ENCODE measurements at places on chromosomes 2 and 18.

- DNase-seq: no peak
These were observed 13.3 kb upstream of the POLE4 start for GRCh38 chr2:74944987-74945787.

- no peak for DNase-seq
These were observed 19.5 kb downstream of the RALBP1 start for GRCh38 chr18:9494778-9495331.

DNA sequence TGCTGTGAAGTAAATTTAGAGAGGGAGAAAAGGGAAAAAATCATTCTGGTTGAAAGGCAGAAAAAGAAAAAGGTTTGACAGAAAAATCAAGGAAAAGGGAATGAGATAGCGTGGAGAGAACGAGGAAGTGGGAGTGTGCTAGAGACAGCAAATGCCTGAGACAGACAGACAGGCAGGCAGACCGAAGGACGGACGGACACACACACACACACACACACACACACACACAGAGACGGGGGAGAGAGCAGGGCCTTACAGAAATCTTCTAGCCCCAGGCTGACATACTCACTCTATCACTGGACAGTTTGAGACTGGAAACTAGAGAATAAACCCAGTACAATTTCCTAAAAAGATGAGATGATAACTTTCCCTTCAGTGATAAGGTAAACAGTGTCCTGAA, 238.4 kb downstream of the ZNF521 start:
- DNase-seq: no peak

DNA sequence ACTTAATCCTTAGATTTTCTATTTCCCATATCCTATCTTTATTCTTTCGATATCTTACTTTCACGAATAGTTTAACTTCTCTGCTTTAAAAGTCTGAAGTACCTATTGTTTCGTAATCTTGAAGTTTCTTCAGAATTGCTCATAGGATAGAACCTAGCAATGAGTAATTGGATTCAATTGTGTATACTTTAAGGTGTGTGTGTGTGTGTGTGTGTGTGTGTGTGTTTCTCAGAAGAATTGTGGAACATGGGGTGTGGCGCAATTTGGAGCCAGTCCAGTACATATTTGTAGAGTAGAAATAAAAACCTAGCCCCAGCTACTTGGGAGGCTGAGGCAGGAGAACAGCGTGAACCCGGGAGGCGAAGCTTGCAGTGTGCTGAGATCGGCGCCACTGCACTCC, 897.6 kb downstream of the BCL11A start:
- no peak for DNase-seq

GRCh38 chr18:73742957-73743356, 404.7 kb downstream of the FBXO15 start:
- DNase-seq: no peak

DNA sequence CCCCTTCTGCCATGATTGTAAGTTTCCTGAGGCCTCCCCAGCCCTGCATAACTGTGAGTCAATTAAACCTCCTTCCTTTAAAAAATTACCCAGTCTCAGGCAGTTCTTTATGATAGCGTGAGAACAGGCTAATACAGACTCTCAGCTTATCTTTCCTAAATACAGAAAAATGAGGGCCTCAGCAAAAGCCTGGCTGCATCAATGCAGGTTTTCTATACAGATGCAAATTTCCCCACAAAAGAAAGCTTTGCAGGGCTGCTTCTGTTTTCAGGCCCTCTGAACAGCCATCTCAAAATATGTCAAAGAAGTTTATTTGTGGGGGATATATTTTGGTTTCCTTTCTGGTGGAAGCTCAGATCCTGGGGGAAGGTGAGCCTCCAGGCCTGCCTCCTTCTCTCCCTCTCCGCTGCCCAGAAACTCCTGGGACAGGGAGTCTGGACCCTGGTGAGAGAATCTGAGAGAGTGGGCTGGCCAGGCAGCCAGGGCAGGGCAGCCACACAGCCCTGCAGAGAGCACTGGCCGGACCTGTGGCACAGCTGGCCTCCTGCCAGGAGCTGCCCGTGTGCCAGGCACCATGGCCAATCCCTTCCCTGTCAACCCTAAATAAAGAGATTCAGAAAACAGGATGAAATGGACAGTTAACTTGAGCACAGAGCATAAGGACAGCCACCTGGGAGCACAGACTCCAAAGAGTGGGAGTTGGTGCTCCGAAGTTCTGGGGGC, 21.6 kb upstream of the AGXT start:
- no peak for DNase-seq

GRCh38 chr2:172782506-172783164, 47.0 kb downstream of the RAPGEF4 start:
- DNase-seq: no peak

Measured in SK-N-DZ (cell line).